ENCODE measurements at places on chromosomes 7 and 10.

DNA sequence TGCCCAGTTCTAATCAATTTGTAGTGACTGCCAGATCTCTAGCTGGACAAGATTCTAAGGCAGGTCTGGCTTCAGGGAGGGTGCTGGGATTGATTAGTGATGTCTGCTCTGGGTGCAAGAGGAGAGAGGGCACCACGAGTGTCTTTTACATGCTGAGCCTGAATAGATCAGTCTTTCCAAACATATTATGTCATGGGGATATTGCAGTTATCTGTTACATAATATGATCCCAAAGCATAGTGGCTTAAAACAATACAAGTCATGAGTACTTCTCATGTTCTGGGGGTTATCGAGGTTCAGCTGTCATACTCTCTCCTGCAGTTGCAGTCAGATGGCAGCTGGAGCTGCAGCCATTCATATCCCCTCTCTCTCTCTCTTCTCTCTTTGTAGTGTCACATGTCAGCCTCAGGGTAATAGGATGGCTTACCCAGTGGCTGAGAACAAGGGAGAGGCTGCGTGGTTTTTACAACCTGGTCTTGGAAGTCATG, 26.0 kb downstream of the SLC29A3 start:
- H3K27me3 ChIP-seq: no peaks in the 10 kb centered on the region
- no peak overlapping the region for H3K4me3 ChIP-seq
- no peak for DNase-seq
- no peaks in the 10 kb centered on the region for H3K4me1 ChIP-seq
- H3K36me3 ChIP-seq: no peaks in the 10 kb centered on the region

DNA sequence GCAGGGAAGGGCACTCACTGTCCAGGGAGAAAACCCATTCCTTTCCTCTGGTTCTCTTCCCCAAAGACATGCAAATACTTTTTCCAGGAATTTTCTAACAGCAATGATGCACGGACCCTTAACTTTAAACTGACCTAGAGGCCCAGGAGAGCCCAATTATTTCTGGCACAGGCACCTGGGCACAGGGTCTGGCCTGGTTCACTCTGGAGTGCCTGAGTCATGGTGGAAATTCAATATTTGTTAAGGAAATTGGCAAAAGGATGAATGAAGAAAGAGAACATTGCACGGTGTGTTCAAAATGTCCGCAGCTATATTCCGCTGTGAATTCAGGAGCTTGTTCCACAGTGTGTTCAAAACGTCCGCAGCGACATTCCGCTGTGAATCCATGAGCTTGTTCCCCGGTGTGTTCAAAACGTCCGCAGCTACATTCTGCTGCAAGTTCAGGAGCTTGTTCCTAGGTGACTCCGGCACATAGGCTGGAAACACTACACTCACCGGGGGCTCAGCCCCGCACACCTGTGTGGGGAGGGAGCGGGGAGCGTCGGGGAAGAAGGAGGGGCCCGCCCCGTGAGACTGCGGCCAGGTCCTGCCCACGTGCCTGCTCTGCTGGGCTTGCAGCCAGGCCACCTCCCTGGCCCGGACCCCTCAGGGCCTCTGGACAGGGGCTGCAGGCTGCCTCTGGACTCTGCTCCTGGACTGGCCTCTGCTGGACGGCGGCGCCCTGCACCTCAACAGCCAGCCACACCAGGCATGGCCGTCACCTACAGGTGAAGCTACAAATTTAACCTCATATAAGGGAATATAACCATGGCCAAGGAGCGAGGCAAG, 72.0 kb upstream of the FAM20C start:
- peaks cover 14% of the 10 kb centered on the region for H3K27me3 ChIP-seq
- H3K4me3 ChIP-seq: no peak overlapping the region
- DNase-seq: no peak
- H3K4me1 ChIP-seq: no peaks in the 10 kb centered on the region
- no peak overlapping the region for H3K27ac ChIP-seq

- H3K36me3 ChIP-seq: no peaks in the 10 kb centered on the region
- H3K4me3 ChIP-seq: no peak overlapping the region
- H3K27me3 ChIP-seq: no peaks in the 10 kb centered on the region
Measured at GRCh38 chr7:106138776-106139175, 26.7 kb upstream of the SYPL1 start.

DNA sequence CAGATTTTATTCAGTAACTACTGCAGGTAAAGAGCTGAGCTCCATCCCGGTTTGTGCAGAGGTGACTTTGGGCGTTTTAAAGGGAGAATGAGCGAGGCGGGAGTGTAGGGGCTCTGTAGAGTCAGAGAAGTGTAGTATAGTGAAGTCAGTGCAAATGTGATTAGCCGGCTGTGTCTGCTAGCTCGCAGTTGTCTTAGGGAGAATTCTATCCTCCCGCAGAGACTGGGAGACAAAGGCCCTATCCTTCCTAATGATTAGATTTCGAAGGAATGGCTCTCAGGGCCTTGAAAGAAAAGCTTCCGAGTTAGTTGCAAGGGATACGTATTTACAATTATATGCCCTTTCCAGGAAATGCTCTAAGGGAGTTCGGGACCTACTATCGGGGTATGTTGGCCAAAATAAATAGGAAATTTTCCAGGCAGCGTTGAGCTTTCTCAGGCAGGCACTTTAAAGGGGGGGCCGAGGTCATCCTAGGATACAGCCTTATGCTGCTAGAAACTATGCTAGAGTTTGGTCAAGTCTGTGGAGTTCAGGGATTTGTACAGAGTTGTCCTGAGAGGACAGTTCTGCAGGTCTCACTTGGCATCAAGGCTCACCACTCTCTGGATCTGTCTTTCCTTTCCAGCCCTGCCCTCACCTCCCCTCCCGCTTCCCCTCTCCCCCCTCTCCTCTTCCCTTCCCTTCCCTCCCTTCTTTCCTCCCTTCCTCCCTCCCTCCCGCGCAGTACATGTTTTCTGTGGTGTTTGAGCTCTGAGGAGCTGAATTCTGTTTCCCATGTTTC, 825 bp downstream of the MRPL32 start:
- no peaks in the 10 kb centered on the region for H3K27me3 ChIP-seq
- no peak for DNase-seq
- H3K4me1 ChIP-seq: peaks cover 61% of the 10 kb centered on the region
- H3K4me3 ChIP-seq: peak overlapping the region; percentile 98
- peak overlapping the region; percentile 100 for H3K27ac ChIP-seq
